ENCODE measurements at places on chromosomes 11 and 22.

GRCh38 chr11:47267876-47268275 lies 2.1 kb upstream of the MADD start:
- no peak for DNase-seq

- DNase-seq: no peak
Observed at GRCh38 chr11:17718510-17718962, 835 bp upstream of the MYOD1 start.

DNA sequence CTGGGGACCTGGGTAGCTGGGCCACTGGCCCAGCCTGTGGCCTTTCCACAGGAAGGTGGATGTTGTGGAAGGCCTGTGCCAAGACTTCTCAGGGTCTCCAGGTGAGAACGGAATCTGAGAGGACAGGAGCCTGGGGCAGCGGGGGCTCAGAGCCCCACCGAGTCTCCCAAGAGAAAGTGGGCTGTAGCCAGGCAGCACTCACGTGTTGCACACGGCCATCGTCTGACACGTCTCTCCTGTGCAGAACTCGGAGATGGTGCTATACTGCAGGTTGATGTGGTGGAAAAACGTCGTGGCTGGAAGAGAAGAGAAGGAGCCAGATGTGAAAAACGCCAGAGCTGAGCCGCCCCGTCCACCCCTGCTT lies 6.4 kb downstream of the MOB2 start:
- no peak for DNase-seq

GRCh38 chr11:127607487-127608085 lies 607.0 kb upstream of the KIRREL3 start:
- peak; percentile 9 for DNase-seq

DNA sequence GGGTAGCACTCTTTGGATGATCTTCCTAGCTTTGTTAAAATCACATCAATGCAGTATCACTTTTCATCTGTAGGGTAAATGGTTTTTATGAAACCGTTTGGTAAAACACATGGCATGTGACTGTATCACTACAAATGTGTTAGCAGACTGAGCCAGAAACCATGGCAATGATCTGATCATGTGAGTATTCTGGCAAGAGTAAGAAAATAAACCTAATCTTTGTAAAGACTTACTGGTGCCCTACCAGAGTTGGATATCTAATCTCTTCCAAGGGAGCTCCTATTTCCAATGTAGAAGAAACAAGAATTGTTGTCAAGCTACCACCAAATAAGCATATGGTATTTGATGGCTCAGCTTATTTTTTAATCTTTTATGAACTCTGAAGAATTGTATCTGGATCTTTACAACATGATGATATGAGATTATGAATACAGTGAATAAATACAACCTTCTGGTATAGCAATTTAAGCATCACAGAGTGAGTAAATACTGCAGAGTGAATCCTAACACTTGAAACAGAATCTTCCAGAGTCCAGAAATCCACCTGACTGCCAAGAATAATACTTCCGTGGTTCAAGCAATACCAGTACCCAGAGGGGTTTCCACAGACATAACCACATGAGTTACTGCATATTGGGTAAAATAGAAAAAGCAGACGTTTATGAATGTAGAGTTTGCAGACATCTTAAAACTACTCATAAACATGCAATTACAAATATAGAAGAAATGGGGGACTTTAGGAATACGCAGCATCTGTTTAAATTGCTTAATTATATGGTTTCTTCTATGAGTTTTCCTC lies 238.8 kb downstream of the TTC28 start:
- no peak for DNase-seq

GRCh38 chr11:131923309-131923708 lies 552.9 kb downstream of the NTM start:
- no peak for DNase-seq

GRCh38 chr22:43825651-43826050 lies 13.5 kb upstream of the EFCAB6 start:
- no peak for DNase-seq

DNA sequence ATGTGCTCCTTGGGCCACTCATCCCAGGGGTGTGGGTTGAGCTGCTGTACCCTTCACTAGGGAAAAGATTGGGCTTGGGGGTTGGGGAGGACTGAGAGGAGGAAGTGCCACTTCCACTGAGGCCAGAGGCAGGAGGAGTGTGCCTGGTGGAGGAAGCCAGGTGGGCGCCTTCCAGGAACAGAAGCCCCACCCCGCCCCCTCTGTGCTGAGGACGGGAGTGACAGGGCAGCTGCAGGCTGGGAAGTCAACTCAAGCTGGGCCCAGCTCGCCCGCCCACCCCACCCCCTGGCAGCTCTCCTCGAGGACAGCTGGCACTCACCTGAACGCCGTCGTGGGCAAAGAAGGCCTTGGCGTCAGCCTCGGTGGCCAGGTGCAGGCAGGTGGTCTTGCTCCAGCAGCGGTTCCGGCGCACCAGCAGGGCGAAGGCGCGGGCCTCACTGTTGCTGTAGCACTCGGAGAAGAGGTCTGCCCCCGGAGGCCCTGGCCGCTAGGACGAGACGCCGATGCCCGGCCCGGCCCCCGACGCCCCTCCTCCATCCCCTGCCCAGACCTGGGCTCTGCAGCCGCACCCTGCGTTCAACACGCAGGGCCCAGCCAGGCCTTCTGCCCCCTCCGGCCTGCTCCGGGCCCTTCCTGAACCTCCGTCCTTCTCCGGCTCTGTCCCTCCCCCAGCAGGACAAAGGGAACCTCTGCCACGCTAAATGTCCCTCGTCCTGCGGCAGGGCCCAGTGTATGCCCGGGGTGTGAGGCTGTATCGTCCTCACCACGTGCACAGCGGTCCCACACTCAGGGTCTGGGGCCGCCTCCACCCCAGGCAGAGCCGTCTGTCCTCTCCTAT lies 13.4 kb downstream of the TSSC4 start:
- DNase-seq: no peak

- no peak for DNase-seq
Observed at GRCh38 chr11:16408619-16409018, 52.3 kb upstream of the SOX6 start.

GRCh38 chr11:6850526-6850925 lies 5.0 kb downstream of the OR10A5 start:
- no peak for DNase-seq

GRCh38 chr11:30967579-30967978 lies 381.4 kb upstream of the MPPED2 start:
- DNase-seq: no peak

DNA sequence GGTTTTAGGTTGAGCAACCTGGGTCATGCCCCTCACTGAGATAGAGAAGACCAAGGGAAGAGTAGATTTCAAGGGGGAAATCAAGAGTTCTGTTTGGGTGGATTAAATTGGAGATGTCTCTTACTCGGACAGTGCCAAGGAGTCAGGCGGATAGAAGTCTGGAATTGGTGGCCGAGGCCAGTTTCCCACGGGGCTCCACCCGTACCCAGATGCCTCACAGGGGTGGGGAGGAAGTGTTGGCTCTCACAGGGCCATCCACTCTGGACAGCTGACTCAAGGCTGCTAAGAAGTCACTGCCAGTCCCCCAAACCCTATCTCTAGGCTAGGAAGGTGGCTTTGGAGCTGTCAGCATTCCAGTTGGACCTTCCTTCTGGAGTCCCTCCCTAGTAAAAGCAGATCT lies 79.1 kb upstream of the TIMP3 start:
- DNase-seq: no peak

- no peak for DNase-seq
Observed at GRCh38 chr11:70886676-70887541, 365.5 kb downstream of the SHANK2 start.

DNA sequence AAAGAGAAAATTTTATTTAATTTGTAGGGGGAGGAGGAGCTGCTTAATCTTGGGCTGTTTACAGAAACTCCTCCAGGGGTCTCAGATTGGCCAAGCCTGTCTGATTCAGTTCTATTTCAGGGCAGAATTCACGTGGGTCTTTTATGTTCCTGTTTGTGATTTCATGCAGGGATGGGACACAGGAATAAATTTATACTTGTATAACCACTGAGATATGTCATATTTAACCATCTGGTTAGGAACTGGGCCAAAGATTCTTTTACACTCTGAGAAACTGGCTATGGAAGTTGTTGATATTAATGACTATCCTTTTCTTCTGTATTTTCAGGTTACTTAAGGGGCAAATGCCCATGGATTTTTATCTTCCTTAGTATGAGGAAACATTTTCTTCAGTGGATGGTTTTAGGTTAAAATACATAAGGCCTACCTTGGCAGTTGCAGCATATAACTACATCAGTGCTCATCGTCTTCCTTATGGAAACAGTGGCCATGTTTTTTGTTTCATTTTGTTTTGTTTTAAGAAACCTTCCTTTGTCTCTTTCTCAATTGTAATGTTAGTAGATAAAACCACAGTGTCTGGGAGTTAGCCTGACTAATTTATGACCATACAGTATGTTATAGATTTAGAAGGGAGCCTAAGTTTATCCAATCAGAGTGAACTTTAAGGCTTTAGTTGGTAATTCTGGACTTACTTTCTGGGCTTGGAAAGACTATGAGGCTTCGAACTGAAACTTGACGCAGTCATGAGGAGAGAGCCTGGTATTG lies 132.4 kb upstream of the ANO3 start:
- DNase-seq: no peak

GRCh38 chr11:47445840-47446239 lies 3.1 kb downstream of the RAPSN start:
- no peak for DNase-seq

DNA sequence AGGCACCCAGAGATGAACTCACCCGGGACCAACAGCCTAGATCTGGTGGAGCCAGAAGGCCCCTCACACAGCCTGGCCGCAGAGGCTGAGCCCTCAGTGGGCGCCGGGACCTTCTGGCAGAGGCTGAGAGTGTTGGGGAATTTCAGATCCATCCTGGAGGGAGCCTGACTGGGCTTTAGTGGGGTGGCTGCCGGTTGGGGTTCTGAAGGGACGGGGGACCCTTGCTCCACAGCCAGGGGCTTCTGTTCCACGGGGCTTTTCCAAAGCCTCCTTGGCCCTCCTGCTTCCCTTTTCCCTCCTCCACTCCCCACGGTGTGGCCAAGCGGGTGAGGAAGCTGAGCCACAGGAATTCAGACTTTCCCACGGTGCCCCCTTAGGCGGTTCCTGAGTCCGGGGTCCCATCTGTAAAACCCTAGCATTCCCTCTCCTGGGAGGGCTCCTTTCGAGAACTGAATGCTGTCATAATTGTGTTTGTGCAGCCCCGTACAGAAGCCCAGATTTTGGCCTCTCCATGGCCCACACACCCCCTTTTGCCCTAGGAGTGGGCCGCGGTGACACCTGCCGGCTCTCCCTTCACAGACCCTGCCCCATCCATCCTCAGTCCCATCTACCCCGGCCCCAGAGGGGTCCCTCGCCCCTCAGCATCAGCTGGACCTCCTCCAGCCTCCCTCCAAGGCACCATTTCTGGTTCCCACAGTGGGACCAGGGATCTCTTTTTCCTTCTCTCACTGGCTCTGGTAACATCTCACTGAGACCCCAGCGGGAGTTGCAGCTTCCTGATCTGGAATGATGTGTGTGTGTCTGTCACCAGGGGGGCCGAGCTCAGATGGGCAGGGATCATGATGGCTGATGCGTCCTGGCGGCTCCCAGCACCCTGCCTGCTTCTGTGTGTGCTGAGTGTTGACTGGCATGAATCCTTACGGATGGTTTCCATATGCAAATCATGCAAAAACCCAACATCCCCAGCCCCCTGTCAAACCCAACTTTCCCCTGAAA lies 1048.4 kb downstream of the TBC1D22A start:
- DNase-seq: no peak

Data from NCI-H1417 (cell line).